CD4-positive, alpha-beta T cell treated with Interleukin-15 for 1 hour (primary cell): ENCODE measurements at places on chromosomes 2 and 18.

- DNase-seq, result no peak
These were observed 74.5 kb upstream of the B3GNT7 start for GRCh38 chr2:231321021-231321420.

DNA sequence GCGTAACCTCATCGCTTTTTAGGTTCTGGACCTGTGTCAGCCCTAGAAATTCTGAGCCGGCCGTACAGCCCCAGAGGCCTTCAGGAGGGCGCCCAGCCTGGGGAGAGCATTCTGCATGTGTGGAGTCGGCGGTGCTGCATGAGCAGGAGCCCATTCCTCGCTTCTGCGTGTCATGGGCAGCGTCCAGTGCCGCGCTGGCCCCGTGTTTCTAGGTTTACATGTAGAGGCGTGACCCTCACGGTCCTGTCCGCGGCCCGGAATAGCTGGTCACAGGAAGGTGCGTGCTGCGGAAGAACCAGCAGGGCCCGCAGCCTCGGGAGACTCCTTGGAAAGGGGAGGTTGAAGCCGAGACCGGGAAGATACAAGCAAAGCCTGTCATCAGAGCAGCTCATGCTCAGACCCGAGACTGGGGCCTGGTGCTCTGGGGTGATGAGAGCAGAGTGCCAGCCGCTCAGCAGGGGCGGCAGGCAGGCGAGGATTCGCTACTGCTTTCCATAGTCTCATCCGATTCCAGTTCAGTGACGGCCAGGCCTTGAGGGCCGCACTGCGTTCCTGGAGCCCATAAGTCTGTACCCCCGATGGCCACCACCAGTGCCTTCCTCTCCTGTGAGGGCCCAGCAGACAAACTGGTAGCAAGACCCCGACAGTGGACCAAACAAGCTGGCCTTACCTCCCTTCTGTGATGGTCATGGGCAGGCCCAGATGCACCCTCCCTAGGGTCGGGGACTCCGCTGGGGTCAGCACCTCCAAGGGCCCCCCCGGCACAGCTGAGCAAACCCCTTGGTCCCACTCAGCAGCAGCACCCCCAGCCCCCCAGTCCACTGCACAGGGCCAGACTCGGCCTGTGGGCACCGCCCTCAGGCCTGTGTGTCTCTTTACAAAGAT lies 15.6 kb upstream of the NFATC1 start:
- no peak for DNase-seq

- DNase-seq, result no peak
These were observed 33.8 kb downstream of the PID1 start for GRCh38 chr2:229237270-229237669.

DNA sequence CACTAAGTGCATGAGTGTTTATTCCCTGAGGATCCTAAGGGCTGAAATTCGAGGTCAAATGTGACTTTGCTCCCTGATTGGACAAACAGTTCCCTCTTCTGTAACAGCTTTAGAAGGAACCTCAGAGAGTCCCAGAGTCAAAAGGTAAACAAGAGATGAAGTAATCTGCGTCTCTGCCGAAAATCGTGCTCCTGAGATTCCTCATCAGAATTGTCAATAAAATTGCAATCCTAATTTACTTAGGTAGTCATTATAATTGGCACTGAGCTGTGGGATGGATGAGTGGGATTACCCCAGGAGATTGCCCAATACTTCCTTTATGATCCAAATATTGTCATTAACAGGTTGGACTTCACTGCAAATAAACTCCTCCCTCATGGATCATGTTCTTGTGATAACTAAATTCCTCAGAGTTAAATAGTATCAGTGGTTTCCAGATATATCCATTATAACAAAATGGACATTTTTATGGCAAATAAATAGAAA lies 907 bp upstream of the SUCLG1 start:
- no peak for DNase-seq

- DNase-seq, result no peak
These were observed 92.3 kb downstream of the KCTD1 start for GRCh38 chr18:26456070-26456491.

GRCh38 chr18:58979615-58980014 lies 114.9 kb downstream of the ZNF532 start:
- DNase-seq, result no peak

- no peak for DNase-seq
These were observed 1076.5 kb upstream of the DDX18 start for GRCh38 chr2:116737951-116738350.

DNA sequence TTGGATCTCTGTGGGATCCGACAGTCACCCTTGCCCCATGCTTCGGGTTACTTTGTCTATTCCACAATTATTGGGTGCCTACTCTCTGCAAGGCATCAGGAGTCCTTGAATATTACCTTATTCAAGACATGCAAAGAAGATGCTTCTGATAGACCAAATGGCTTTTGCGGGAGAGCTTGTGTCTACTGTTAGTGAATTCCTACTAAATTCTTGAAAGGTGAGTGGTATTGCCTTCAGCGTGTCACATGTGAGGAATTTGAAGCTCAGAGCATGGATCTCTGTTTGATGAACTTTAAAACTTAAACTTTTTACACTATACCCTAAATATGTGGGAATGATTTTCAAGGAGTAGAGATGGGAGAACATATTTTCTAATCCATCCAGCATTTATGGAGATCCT lies 184.4 kb downstream of the LTBP1 start:
- no peak for DNase-seq

- no peak for DNase-seq
These were observed 42.6 kb downstream of the NFATC1 start for GRCh38 chr18:79438089-79438897.

DNA sequence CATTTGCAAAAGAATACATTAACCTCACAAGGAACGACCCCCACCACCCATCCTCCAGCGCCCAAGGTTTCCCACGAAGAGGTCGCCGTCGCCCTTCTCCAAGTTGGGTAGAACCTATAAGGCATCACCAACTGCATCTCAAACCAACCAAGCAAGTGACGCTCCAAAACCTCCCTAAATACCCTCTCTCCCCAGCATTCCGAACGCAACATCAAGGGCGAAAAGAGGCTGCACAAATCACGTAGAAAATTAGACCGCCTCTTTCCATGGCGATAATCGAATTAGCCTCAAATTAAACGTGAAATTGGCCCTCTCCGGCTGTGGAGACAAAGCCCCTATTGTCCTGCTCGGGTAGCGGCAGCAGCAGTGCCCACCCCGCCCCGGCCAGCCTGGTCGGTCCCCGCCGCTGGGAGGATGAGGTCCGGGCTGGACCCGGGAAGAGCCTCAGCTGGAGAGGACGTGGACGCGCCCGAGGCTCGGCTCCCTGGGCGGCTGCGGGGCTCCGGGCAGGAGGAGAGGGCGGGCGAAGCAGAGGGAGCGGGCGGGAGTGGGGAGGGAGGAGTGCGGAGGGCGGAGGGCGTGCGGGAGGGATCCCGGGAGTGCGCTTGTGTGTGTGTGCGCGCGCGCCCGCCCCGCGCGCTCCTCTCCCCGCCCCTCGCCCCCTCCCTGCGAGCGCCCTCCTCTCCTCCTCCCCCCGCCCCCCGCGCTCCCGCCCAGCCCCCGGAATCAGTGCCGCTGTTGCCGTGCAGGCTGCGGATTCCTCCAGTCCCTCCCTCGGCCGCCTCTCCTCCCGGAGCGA lies at the start of gene SPTBN1:
Gene SPTBN1, plus strand, starts transcription at position 765 of the 799 bp plus-strand sequence. CDS start 70,092 bp downstream, outside the sequence.
- DNase-seq, result peak; percentile 18

- no peak for DNase-seq
These were observed 29.2 kb downstream of the PDIA6 start for GRCh38 chr2:10783421-10783820.

DNA sequence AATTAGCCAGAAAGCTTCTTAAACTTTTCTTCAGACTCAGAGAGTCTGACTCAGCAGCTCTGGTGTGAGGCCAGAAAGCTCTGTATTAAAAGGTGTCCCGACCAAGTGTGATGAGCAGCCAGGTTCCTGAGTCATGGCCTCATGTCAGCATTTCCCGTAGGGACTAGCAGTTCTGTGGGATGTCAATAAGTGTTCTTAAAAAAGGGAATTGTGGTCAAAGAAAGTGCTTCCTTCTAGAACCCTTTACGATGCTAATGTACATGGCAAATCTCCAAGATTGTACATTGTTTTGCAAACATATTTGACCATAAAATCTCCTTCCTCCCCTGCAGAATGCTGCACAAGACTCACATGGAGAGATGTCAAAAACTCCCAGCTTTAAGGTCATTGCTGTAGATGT lies 80.1 kb downstream of the PLA2R1 start:
- no peak for DNase-seq

GRCh38 chr2:214730248-214730647 lies 79.2 kb downstream of the BARD1 start:
- DNase-seq, result no peak

DNA sequence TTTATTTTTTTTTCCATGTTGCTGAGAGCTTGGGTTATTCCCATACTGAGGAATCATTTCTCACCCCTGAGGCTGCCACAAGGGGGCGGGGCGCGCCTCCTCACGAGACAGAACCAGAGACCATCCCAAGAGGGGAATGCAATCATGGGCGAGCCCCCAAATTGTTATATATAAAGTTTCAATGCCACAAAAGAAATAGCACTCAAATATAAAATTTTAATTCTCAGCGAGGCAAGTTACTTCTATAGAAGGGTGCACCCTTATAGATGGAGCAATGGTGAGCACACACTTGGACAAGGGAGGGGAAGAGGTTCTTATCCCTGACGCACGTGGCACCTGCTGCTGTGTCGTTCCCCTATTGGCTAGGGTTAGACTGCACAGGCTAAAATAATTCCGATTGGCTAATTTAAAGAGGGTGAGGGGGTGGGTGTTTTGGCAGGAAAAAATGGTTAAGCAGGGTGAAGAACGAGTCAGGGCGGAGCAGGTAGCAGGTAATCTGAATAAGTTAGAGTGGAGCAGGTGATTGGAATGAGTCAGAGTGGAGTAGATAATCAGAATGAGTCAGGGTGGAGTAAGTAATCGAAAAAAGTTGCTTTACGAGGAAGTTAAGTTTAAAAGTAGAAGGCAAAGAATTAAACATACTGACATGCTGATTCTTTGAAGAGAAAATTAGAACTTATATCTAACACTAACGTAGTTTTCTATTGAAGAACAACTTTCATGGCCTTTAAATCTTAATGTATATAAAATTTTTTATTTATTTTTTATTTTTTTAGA lies 177.5 kb downstream of the MTCL1 start:
- no peak for DNase-seq

DNA sequence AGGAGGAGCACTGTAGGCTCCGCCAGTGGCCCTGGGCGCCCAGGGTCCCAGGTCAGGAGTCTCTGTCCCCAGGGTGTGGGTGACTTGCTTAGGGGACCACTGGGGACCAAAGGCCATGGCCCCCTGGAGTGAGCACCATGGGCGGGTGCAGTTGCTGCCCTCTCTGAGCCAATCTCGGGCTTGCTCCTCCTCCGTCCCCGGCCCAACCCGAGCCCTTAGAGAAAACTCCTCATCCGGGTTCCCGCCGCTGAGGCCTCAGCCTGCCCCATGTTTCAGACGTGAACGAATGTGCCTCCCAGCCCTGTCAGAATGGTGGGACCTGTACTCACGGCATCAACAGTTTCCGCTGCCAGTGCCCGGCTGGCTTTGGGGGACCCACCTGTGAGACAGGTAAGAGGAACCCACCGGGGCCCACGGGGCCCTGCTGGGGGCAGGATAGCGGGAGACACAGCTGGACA lies 38.6 kb downstream of the SNED1 start:
- no peak for DNase-seq

- DNase-seq, result no peak
These were observed 12.5 kb downstream of the MOCOS start for GRCh38 chr18:36199691-36200295.

GRCh38 chr2:215698566-215698965 lies 262.7 kb upstream of the FN1 start:
- no peak for DNase-seq

GRCh38 chr2:119393971-119394748 lies 27.4 kb downstream of the DBI start:
- no peak for DNase-seq

DNA sequence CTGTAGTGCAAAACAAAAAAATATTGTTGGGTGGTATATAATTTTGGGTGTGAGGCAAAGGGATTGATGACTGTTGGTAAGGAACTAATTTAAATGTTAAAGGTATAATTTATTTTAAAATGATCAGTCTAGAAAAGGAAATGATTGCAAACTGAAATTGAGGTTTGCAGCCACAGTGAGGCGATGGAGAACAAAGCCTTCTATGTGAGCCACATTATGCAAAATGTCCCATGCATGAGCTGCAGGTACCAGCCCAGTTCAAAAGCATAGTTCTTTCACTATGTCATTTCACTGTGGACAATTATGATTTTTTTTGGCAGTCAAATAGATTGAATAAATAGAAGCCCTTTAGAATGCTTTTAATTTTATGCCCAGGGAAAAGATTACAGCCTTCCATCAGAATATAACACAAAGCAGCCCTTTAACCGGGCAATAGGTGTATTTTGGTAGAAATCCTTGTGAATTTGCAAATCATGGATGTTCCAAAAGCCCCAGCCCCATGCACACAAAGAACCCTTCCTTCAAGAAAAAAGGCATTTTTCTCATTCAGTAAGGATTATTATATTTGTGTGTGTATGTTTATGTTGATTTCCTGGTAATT lies 1.7 kb downstream of the MAP2 start:
- DNase-seq, result no peak

DNA sequence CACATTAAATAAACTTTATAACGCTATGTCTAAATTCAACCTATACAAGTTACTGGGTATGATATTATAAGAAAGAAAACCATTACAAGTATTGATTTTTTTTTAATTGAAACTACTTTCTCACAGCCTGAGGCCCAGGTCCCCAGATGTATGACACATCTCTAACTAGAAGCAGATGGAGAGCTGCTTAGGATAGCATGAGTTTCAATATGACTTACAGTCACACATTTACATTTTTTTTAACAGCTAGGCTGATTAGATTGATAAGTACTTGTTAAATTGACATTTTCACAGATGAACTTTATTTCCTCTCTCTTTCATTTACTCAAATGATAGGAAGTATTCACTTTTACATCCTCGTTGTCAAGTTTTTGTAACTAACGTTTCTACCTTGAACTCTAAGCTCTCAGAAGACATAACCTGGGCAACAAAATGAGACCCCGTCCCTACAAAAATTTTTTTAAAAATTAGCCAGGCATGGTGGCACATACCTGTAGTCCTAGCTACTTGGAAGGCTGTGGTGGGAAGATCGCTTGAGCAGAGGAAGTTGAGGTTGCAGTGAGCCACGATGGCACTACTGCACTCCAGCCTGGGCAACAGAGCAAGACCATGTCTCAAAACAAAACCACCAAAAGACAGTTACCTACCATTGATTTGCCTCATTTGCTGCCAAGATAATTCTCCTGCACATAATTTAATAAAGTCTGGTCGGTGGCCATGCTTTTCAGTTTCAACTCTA lies 52.4 kb downstream of the STK39 start:
- DNase-seq, result no peak
